ENCODE measurements at places on chromosomes 7 and 10.

DNA sequence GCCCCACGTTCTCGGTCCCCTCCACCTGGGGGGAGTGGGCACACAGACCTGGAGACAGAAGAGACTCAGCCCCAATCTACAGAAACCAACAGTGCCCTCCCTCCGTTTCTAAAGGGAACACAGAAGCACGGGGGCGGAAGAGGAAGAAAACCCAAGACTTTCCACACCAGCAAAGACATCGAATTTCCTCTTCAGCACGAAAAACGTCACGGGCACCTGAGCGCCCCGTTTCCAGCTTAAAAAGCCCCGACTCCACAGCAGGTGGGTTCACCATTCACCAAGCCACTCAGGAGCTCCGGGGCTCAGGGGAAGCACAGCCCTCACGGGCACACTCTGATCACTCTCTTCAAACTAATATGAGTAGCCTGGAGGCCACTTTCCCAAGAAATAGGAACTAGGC is 19.6 kb downstream of the NUDT1 start:
- no peak for DNase-seq

GRCh38 chr7:18020138-18020715 is 7.4 kb downstream of the PRPS1L1 start:
- DNase-seq = no peak

DNA sequence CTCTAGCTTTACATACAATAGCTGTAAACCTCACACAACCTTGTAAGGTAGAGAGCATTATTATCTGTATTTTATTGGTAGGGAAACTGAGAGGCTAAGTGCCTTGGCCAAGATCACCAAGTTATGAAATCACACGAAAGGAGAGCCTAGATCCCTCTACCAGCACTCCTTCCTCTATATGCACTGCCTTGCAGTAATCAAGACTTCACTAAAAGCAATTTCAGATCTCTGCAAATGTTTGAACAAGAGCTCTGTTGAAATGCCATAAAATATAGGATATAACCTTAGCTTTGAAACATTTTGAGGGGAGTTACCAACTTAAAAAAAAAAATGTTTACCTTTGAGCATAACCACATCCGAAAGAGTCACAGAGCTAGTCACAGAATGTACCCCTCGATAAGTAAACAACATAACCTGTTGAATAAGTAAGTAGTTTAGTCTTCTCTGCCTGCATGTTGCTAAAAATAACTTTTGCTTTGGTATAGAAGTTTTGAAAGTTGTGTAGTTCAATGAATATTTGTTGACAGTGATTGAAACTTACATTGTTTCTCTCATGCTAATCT is 709.4 kb downstream of the AUTS2 start:
- no peak for DNase-seq

DNA sequence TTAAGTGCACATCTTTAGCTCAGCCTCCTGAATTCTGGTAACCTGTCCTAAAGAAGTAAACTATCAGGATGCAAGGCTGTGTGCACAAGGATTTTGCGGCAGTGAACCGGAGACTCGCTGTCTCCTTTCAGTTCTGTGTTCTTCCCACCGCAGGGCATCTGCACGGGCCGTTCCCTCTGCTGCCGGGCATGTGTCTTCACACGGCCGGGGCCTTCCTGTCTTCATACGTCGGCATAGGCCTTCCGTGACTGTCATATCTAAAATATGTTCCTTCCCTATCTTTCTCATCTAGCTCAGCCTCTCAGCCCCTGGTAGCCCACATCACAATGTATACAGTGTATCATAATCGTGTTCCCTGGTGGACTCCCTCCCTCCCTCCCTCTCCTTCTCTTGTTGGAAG is 16.4 kb downstream of the PALD1 start:
- no peak for DNase-seq
